ENCODE measurements at places on chromosomes 6 and 20.

DNA sequence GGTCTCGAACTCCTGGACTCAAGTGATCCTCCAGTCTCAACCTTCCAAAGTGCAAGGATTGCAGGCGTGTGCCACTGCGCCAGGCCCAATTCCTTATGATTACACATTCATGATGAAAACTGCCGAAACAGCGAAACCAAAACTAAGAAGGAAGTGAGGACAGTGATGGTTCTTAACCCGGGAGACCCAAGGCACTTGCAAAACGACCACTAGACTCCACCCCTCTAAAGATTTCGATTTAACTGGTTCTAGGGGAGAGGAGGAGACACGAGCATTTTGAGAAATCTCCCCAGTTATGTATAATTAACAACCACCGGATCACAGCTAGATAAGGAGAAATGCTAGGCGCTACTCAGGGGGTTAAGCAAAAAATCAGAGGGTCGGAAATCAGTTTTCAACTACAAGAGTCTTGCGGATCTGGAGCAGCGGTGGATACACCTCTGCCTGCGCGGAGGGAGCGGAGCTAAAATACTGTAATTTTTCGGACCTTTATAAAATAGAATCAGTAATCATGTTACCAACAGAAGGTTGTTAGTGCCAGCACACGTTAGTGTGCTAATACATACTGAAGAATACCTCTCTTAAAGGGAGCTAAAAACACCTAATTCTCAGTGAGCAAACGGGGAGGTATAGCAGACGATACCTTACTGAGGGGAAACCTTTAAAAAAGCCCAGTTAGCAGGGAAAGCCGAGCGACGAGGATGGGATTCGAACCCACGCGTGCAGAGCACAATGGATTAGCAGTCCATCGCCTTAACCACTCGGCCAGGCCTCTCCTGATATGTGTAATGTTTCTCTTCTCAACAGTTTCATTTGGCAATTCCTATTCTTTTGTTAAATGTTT, 60.0 kb upstream of the BTN3A2 start:
- DNase-seq = peak; percentile 53

GRCh38 chr6:100573166-100573565, 108.4 kb upstream of the SIM1 start:
- no peak for DNase-seq

DNA sequence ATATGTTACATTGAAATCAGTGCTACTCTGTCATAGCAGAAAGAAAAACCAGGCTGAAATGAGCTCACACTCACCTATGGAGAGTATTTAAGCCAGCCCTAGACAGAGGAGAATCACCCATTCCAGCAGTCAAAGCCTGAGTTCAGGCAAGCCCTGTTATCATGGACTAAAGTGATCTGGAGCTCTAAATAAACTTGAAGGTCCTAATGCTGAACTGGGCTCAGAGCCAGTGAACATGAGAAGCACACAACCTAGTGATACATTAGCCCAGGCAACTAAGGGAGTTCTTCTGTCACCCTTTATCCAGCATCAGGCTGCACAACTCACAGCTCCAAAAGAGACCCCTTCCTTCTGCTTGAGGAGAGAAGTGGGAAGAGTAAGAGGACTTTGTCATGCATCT, 425.0 kb downstream of the COL12A1 start:
- no peak for DNase-seq

- DNase-seq = no peak
Measured at GRCh38 chr6:79028641-79029314, 49.3 kb downstream of the PHIP start.

GRCh38 chr6:137089305-137089704, 44.5 kb upstream of the IL20RA start:
- no peak for DNase-seq

DNA sequence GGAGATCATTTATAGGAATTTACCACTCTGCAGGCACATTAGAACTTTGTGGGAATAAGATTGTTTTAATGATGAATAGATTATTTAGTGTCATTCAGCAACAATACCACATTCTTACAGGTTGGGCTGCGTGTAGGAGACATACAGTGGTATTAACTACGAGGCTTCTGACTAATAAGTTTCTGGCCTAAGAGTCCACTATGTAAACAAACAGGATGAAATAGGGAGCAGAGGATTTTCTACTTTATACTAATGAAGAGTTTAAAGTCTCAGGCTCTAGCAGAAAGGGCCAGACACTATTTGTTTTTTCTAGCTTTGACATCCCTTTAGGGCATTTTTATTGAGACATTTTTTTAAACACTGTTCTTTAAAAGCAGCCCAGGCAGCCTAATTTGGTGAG, 75.6 kb downstream of the SLC24A3 start:
- no peak for DNase-seq

- no peak for DNase-seq
Measured at GRCh38 chr6:12336121-12336971, 46.2 kb downstream of the EDN1 start.

DNA sequence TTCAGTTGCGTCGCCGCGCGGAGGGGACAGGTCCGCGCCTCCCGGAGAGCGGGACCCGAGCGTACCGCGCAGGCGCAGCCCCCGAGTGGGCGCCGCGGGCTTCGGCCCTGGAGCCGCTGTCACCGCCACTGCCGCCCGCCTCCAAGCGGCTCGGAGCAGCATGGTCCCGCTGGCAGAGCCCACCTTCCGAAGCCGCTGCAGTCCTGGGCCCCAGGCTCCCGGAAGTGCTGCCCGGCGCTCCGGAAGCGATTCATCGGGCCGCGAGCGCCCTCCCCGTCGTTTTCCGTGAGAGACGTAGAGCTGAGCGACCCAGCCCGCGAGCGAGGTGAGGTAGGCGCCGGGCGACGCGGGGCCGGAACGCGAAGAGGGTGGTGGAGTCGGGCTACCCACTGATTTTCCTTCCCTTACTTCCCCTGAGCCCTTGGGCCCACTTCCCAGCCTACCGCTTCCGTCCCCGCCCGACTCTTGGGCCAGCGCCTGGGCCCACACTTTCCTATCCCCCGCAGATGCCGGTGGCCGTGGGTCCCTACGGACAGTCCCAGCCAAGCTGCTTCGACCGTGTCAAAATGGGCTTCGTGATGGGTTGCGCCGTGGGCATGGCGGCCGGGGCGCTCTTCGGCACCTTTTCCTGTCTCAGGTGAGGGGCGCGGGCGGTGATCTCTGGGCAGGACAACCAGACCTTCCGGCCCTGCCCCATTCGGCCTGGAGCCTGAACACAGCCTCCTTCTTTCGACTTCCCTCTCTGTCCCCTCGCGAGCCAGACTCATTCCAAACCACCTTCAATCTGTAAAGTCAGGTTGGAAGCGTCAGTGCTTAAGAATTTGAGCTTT, at the start of the genes NFS1 and ROMO1:
NFS1 (minus strand) TSS at position 226 of the 830 bp plus-strand sequence; CDS start at position 162, 64 bp downstream.
ROMO1 (plus strand) TSS at position 279 of the 830 bp plus-strand sequence; CDS start at position 507, 228 bp downstream.
- DNase-seq = peak; percentile 67

DNA sequence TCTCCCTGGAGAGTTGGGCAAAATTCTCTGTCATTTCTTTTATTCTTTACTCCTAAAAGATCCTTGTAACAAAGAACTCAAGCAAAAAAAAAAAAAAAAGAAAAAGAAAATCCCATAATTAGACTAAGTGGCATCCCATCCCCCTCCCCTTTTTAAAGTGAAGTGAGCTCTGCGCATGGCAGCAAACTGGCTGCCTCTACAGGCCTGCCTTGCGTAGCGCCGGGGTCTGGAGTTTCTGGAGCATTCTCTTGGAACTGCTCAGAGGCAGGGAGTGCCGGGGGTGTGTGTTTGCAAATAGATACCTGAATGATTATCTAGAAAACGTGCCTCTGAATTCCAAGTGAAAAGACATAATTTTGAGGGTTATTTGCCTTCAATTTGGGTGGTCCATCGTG, 48.1 kb downstream of the FOXC1 start:
- DNase-seq = no peak

GRCh38 chr6:136549300-136550044, 750 bp downstream of the MAP7 start:
- no peak for DNase-seq

DNA sequence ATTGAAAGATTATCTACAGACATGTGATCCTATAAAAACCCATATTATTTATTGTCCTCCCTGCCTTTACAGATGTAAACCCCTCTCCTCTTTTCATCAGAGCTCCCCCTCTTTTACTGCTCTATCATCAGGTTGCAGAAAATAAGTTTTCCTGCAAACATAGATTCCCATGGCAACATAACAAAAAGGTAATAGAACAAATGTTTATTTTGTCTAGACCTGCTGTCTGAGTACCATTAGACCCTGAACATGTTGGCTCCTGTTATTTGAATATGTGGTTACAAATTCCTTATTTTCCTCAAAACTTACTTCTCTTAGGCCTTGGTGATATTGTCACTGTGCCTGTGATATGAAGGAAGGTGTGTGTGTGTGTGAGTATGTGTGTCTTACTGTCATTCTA, 11.5 kb downstream of the MAPK14 start:
- DNase-seq = no peak

DNA sequence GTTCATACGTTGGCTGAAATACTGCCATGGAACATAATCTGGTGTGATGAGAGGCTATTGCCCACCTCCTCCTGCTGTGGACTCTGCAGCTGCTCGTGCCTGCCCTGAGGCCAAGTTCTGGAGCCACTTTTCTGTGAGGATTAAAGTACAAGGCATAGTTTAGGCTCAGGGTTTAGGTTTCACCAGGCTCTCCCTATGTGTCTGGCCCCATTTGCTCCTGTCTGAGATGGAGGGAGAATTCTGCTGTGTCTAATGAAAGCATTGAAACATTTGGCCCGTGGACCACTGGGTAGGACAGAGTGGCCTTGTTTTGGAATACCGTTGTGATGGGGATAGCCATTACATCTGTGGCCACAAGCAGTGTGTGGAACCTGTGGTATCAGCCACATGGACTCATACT, 5.9 kb downstream of the WRNIP1 start:
- DNase-seq = no peak

- DNase-seq = no peak
Measured at GRCh38 chr20:3447321-3447720, 23.5 kb upstream of the ATRN start.

DNA sequence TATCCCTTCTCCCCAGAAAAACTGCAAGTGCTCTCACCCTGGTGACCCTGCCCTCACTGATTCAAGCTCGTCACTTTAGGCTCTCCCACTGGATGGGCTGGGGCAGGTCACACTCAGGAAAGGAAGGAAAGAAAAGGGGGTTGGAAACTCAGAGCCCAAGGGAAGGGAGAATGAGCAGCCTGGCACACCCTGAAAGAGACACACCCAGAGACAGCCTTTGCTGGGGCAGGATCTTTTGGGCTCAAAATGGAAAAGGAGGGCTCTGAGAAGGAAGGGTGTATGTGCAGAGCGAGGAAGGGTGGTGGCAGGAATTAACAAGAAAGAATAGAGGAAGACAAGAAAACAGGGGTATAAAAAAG, 2.5 kb downstream of the PPP1R18 start:
- DNase-seq = no peak

GRCh38 chr6:168126566-168127383, 47.8 kb upstream of the FRMD1 start:
- no peak for DNase-seq

DNA sequence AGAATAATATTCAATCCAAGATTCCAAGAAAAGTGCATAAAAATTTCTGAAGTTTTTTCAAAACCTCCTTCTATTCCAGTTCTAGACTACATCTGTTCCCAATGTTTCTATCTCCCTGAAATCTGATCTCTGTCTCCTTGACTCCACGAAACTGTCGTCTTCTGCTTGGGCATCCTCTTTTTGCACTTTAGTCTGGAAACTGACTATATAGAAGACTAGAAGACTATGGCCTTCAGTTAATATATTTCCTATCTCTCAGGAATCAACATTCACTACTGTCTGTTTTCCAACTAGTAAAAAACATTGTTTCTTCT, 745.4 kb upstream of the ADGRB3 start:
- DNase-seq = no peak

GRCh38 chr6:144123421-144123820, 26.9 kb upstream of the STX11 start:
- no peak for DNase-seq

DNA sequence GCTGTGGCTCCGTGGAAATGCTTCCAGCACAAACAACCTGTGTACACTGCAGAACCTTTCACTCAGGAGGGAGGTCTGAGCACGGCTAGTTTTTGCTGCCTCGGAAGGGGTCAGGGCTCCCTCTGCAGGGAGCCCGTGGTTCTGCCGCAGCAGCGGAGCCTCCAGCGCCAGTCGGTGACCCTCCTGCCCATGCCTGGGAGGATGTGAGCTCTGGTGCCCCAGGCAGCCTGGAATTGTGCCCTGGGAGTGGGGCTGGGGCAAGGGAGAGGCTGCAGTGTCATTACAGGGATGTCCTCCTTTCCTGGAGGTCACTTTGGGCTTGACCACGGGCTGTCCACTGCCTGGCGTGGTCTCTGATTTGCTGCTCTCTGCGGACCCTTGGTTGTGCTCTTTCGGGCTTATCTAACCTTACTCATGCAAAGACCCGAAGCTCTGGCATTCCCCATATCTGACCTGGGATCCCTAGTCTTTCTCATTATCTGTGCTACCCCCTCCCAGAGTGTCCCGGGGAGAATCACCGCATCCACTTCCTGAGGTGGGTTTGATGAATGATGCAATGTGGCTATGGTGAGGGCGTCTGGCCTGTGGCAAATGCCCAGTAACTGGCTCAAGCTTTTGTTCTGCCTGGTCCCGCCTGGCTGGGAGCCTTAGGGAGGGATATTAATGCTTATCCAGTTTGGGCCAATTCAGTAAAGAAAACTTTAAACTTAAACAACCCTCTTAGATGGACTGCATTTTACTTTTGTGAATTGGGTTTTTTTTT, 59.6 kb upstream of the TAGAP start:
- peak; percentile 64 for DNase-seq

GRCh38 chr6:37916675-37917074, 97.1 kb downstream of the ZFAND3 start:
- no peak for DNase-seq

DNA sequence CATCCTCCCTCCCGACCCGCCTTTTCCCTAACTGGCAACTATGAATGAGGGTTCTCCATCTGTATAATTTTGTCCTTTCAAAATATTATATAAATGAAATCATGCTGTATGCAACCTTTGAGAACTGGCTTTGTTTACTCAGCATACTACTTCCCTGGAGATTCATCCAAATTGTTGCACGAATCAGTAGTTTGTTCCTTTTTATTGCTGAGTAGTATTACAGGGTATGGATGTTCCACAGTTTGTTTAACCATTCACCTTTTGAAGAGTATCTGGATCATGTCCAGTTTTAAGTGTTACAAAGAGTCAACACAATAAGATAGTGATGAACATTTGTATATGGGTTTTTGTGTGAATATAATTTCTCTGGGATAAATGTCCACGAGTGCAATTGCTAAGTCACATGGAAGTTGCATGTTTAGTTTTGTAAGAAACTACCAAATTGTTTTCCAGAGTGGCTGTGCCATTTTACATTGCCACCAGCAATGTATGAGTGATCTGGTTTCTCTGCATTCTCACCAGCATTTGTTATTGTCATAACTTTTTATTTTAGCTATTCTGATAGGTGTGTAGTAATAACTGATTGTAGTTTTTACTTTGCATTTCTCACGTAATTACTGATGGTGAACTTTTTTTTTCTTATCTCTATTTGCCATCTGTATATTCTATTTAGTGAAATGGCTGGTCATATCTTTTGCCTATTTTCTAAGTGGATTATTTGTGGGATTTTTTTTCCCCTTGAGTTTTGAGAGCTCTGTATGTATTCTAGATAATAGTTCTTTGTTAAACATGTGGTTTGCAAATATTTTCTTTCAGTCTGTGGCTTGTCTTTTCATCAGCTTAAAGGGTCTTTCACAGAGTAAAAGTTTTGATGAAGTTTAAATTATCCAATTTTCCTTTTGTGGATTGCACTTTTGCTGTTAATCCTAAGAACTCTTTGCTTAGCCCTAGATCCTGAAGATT, 14.4 kb upstream of the RNF24 start:
- no peak for DNase-seq

- DNase-seq = peak; percentile 55
Measured at GRCh38 chr20:16574656-16575355, 1.6 kb upstream of the KIF16B start.

All from stimulated activated CD8-positive, alpha-beta memory T cell treated with anti-CD3 and anti-CD28 coated beads, Interleukin-7, amount 100 ng/mL, for 4 hours (primary cell).